Activated CD4-positive, alpha-beta T cell treated with anti-CD3 and anti-CD28 coated beads for 4 hours (primary cell): ENCODE measurements at places on chromosomes 16 and 17.

DNA sequence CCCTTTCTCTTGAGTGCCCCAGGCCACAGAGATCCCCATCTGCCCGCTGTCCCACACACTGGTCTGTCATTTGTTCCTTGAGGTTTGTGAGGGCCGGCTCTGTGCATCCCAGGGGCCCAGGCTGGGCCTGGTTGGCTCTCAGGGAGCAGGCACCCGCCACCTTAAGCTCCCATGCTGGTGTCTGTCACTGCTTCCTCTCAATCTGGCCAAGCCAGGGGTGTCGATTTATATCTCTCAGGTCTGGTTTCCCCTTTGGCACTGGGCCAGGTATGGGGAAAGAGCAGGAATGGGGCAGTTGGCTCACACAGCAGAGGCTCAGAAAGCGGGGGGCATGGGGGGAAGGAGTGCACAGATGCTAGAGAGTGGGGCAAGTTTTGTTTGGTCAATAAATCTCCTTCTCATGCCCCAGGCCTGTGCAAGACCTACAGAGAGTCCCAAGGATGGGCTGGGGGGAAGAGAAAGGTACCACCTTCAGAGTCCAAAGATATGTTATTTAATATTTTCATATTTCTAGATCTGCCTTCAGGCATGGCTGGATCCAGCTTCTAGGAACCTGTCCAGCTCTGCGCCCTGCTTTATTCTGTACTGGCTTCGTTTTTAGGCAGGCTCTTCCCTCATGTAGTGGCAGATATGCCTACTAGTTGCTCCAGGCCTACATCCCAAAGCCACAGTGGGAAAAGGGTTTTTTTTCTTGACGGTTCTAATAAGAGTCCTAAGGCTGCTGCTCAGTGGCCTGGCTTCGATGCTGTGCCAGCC lies 34.3 kb downstream of the IL4R start:
- no peak for DNase-seq

- no peak for DNase-seq
These were observed 12.7 kb downstream of the DNAAF8 start for GRCh38 chr16:4746991-4747574.

DNA sequence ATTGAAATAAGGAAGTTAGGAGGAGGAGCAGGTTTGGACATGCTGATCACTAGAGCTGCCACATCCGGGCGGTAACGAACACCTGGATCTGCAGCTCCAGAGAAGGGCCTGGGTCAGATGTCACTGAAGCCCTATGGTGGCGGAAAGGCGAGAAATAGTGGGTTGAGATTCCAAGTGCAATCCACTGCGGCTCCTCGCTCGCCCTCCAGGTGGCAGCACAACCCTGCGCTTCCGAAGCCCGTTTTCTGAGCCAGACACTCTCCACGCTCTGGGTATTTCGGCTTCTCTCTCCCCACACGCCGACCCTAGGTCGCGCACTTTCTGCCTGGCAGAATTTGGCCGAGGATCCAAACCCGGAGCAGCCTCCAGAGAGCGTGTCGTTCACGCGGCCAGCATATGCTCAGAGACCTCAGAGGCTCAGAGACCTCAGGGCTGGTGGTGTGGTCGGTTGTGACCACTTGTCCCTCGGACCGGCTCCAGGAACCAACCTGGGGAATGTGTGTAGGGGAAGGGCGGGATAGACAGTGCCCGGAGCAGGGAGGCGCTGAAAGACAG lies 922 bp upstream of the SLC2A4 start:
- DNase-seq: peak; percentile 86

DNA sequence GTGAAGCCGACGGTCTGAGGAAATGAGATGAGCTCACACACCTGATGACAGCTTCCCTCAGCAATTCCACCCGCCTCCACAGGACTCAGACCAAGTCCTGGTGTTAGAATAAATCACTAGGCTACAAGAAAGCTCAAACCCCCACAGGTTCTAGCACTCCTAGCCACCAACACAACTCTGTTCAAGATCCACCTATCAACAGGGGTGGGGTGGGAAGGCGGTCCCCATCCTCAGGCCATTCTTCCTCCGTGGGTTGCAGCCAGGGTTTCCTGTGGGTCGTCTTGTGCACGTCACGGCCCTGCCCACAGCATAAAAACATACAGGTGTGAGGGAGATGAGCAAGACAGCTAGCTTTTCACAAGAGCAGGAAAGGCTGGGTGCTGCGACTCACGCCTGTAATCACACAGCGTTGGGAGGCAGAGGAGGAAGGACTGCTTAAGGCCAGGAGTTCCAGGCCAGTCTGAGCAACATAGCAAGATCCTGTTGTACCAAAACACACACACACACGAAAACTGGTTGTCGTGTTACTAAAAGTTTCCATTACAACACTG lies 81.1 kb downstream of the ANKRD11 start:
- peak; percentile 57 for DNase-seq

DNA sequence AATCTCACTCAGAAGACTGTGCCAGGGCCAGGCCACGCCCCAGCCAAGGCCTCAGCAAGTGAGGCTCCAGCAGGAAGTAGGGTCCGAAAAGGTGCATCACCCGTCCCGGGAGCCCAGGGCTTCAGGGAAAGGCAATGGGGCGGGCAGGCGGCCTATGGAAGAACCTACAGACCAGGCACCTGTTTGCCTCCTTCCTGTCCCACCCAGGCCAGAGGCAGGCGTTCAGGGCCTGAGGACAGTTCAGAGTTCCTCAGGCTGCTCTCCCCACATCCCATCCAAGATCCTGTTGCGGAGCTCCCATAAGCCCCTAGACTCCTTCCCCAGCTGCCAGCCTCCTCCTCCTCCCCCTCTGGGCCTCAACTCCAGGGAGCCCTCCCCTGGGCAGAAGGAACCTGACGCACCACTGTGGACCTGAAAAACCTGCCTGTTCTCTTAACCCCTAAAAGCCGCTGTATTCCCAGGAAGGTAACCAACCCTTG lies 2.3 kb downstream of the CLUH start:
- no peak for DNase-seq

DNA sequence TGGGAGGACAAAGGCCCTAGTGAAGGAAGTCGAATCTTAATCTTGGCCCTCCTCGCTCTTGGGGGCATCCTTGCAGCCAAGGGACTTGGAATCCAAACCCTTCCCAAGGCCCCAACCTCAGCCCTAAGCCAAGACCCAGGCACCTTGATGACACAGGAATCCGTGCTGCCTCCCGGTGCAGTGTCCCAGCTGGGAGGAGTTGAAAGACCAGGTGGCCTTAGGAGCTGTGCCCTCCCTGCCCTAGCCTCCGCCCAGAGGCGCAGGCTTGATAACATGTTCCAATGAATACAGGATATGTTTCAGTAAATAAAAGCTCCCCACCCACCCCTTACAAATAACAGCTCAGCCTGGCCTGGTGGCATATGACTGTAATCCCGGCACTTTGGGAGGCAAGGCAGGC lies at the start of gene CHST5:
Gene CHST5 (minus strand): TSS at position 208 of the 400 bp plus-strand sequence. CDS start 5,724 bp downstream, outside the sequence.
- DNase-seq: no peak

- DNase-seq: no peak
These were observed 572 bp downstream of the MPG start for GRCh38 chr16:78444-79150.

GRCh38 chr17:9705745-9706144 lies 60.4 kb downstream of the USP43 start:
- DNase-seq: no peak

DNA sequence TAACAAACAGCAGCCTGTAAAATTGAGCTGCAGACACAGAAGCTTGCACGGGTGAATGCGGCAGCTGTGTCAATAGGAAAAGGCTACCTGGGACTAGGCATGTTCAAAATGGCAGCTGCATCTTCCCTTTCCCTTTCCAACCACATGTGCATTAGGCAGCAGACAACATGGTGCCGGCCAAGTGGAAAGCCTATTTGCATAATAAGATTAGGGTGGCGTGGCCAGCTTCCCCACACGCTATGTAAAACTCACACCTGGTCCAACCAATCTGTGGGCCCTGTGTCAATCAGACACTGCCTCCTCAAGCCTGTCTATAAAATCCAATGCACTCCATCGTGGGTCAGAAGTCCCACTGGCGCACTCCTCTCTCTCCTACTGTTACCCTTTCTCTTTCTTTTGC lies 61.0 kb upstream of the RBBP6 start:
- DNase-seq: no peak

- no peak for DNase-seq
These were observed 334.7 kb downstream of the SOX9 start for GRCh38 chr17:72455562-72455961.

GRCh38 chr17:52297230-52298010 lies 138.9 kb upstream of the CA10 start:
- no peak for DNase-seq

DNA sequence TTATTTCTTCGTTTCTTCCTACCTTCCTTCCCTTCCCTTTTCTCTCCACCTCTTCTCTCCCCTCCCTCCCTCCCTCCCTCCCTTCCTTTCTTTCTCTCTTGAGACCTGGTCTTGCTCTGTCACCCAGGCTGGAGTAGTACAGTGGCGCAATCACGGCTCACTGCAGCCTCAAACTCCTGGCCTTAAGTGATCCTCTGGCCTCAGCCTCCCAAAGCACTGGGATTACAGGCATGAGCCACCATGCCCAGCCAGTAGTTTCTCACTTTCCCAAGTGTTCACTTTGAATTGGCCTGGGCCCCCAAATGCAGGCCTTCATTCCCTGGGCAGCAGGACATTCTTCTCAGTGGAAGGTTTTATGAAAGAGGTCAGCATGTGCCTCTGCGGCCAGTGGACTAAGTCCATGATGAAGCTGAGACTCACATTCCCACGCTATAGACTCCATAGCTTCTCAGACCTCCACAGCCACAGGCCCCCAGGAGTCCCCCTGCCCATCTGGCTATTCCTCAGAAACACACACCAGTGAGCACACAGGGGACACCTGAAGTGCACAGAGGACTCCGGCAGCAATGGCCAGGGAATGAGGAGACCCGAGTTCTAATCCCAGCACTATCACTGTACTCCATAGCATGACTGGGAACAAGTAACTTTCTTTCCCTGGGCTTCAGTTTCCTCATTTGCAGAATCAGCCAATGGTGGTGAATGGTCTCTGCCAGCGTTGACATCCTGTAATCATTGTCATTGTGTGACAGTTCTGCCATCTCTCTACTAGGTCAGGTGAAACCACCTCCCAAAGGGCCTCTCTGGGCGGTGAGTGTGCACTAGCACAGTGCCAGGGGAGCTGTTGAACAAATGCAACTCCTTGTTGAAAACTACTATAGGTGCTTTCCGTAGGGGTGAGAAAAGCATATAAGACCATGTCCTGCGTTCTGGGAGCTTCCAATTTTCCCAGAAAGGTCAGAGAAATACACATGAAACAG lies 69.2 kb upstream of the TBX2 start:
- no peak for DNase-seq

GRCh38 chr16:12176051-12176450 lies 199.5 kb downstream of the SNX29 start:
- no peak for DNase-seq

- DNase-seq: no peak
These were observed 11.5 kb downstream of the MGAT5B start for GRCh38 chr17:76879691-76880090.

- no peak for DNase-seq
These were observed 41.3 kb downstream of the GINS3 start for GRCh38 chr16:58433569-58433951.

DNA sequence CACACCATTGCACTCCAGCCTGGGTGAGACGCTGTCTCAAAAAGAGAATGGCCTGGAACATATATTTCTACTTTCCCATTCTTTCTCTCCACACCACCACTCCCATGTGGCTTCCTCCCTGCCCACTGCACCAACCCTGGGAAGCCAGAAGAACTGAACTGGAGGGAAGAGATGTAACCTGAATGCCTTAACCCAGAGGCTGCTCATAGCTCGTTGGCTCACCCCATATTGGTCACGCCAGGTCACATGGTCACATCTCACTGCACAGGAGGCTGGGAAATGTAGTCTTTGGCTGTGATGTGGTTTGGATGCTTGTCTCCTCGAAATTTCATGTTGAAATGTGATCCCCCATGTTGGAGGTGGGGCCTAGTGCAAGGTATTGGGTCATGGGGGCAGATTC lies 5.9 kb upstream of the DNAH17 start:
- no peak for DNase-seq

DNA sequence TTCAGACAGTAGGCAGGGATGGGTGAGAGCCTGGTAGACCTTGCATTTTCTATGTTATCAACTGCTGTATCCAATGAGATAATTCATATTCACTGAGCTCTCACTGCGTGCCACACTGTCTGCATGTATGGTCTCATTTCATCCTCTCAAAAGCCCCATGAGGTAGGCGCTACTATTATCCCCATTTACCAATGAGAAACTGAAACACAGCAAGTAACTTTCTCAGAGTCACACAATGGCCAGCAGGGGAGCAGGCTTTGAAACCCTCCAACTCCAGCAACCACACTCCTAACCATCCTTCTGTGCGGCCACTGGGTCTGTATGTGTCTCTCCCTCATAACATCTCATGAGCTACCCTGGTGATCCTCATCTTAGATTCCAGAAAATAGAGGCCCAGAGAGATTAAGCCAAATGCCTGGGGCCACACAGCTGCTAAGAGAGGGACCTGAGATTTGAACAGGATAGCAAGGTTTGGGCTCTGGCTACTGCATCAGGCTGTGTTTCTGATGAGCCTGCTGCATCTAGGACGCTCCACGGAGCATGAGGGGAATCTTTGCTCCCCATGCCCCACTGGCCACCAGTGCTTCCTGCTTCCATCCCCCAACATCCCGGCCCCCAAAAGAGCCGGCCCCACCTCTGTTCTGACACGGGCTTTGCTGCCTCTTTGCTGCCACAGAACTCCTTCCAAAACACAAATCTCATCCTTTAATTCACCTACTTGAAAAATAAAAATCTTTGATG lies 3.2 kb downstream of the CCR7 start:
- peak; percentile 52 for DNase-seq

DNA sequence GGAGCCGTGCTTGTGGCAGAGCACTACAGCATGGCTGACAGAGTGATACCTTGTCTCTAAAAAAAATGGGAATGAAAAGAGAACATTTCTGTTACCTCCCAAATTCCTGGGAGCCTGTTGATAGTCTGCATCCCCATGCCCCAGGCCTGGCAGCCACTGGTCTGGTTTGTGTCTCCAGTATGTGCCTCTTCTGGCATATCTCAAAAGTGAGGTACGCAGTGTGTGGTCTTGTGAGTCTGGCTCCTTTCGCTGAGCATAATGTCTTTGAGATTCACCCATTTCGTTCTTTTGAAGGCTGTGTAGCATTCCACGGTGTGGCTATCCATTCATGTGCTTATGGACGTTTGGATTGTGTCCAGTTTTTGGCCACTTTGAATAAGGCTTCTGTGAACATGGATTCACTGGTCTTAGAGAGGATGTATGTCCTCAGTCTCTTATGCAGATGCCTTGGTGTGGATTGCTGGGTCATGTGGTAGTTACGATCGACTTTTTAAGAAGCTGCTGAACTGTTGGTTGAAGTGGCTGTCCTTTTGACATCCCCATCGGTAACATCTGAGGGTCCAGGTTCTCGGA lies 39.1 kb downstream of the PRMT7 start:
- DNase-seq: no peak

GRCh38 chr17:64296246-64296645 lies 33.2 kb upstream of the TEX2 start:
- DNase-seq: no peak
